Mammary epithelial cell (primary cell): ENCODE measurements at places on chromosomes 11 and 22. TPM values are rescaled to one million over a fixed set of nuclear protein-coding genes. Genes with fewer than 3 reads are reported as not detected.

Gene NCAM1
- 0.17 TPM for total RNA-seq

Gene YPEL4
- 0.24 and 0.35 TPM in 2 replicates for total RNA-seq

Gene F2
- total RNA-seq = not detected

Gene PLEKHB1
- 4.0 TPM for total RNA-seq

Gene SPCS2
- 14.0 TPM for total RNA-seq

Gene ZMAT5
- 15.5 and 23.4 TPM in 2 replicates for total RNA-seq

Gene IL18BP
- 5.7 and 6.2 TPM in 2 replicates for total RNA-seq

Gene OR4A47
- not detected for total RNA-seq

Gene ALDH3B1
- 10.6 and 17.0 TPM in 2 replicates for total RNA-seq

Gene CABP7
- total RNA-seq = under 0.01 TPM

Gene DDX25
- total RNA-seq = not detected in 2 replicates

Gene MIAT
- total RNA-seq = 0.48 and 0.64 TPM in 2 replicates

Gene OR51I1
- total RNA-seq = not detected

Gene ZNRD2
- 52.8 and 77.2 TPM in 2 replicates for total RNA-seq

Gene ZNF215
- 9.2 and 10.0 TPM in 2 replicates for total RNA-seq

Gene C22orf42
- not detected in 2 replicates for total RNA-seq

Gene TOB2
- 28.3 TPM for total RNA-seq

Gene SLC7A4
- not detected in 2 replicates for total RNA-seq

Gene TMEM121B
- total RNA-seq = 0.17 TPM

Gene CWC15
- total RNA-seq = 46.5 and 53.4 TPM in 2 replicates

Gene OR51E2
- not detected in 2 replicates for total RNA-seq

Gene ESAM
- total RNA-seq = 0.17 TPM

Gene SLC17A6
- not detected in 2 replicates for total RNA-seq
